Inflammatory macrophage (primary cell): ENCODE measurements at places on chromosomes 5 and 9.

- no peak for DNase-seq
Measured at GRCh38 chr5:159216454-159216853, 7.1 kb upstream of the RNF145 start.

DNA sequence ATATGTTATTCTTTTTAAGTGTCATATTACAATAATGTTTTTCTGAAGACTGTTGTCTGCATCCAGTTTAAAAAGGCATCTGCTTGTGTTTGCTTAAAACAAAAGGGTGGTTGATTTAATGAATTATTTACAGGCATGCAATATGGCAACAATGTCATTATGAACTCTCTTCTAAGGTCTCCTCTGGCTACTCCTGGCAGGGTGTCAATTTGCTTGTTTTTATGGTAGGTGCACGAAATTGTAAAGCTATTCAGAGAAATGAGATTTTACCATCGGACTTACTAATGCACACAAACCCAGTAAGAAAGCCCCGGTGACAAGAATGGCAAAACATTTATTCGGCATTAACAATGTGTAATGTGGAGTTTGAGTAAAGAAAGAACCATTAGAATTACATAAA lies 539.8 kb upstream of the ZNF608 start:
- no peak for DNase-seq

DNA sequence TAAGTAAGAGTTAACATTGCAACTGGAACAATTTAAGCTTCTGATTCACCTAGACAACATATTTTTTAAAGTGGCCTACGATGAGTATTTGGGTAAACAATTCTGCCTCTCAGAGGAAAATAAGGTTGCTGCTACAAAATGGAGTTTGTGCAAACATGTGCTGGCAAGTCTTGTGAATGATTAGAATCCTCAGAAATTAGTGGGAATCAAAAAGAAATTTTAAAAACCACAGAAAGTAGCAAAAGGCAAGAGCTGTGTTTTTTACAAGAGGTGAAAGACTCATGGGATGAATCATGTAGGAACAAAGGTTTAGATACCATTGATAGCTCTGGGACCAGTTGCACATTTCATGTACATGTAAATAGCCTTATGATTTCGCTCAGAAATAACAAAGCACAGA lies 561.6 kb downstream of the TAF11L14 start:
- DNase-seq: no peak

GRCh38 chr5:116685069-116685468 lies 110.4 kb upstream of the SEMA6A start:
- no peak for DNase-seq

DNA sequence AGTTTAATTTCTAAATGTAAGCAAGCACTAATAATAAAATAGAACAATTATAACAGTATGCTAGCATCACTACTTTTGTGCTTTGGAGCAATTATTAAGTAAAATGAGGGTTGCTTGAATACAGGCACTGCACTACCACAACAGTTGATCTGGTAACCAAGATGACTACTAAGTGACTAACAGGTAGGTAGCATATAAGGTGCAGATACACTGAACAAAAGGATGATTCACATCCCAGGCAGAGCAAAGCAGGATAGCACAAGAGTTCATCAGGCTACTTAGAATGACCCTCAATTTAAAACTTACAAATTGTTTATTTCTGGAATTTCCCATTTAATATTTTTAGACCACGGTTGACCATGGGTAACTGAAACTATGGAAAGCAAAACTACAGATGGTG lies 48.0 kb upstream of the RGS7BP start:
- no peak for DNase-seq

GRCh38 chr9:12701126-12701525 lies 7.9 kb downstream of the TYRP1 start:
- no peak for DNase-seq

DNA sequence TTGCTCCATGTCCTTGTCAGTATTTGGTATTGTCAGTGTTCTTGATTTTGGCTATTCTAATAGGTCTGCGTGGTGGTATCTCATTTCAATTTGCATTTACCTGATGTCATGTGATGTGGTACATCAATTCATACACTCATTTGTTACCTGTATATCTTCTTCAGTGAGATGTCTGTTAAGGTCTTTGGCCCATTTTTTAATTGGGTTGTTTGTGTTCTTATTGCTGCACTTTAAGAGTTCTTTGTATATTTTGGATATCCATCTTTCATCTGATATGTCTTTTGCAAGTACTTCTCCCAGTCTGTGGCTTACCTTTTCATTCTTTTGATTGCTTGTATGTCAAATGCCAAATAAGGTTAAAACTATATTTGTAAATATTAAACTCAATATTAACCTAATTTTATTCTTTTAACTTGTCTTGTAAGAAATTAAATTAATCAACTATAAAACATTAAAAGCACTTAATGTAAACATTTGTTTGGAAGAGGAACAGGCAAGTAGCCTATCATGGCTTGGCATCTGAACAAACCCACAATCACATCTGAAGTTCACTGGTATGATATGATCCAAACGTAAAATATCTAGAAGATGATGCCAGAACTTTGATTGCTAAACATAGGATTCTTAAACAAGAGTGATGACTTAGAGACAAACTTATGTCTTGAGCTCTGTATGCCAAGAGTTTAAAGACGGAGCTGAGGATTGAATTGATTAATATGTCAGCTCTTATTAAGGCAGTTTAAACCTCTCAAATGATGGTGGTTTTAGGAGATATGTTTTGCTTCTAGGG lies 587.3 kb downstream of the ANXA1 start:
- no peak for DNase-seq

DNA sequence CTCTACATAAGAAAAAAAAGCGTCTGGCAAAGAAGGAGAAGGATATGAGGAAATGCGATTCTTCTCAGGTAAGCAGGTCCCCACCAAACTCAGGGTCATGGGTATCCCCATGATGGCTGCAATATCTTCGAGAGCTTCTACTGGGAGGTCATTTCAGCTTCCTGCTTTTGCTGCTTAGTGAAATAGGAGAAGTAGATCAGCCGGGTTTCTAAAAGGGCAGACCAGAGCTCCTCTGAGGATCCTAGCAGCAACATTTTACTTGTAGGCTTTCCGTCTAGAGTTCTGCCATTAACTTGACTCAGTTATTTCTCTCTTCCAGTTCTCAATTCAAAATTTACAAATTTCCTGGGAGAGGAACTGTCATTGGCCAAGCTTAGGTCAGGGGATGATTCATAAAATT lies 134.7 kb downstream of the DPYSL3 start:
- DNase-seq: peak; percentile 53

- DNase-seq: no peak
Measured at GRCh38 chr9:132556714-132557113, 25.7 kb upstream of the BARHL1 start.

- DNase-seq: no peak
Measured at GRCh38 chr5:87499478-87500410, 87.0 kb upstream of the CCNH start.

DNA sequence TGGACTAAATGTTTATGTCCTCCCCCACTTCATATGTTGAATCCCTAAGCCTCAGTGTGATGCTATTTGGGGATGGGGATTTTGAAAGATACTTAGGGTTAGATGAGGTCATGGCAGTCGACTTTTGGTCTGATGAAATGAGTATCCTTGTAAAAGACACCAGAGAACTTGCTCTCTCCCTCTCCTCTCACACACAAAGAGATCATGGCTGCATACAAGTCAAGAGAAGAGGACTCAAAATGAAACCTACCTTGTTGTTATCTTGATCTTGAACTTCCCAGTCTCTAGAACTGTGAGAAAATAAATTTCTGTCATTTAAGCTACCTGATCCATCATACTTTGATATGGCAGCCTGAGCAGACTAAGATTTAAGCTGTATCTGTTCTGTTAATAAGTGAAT lies 144.0 kb upstream of the HAPLN1 start:
- no peak for DNase-seq

- DNase-seq: no peak
Measured at GRCh38 chr9:91884153-91884552, 65.9 kb downstream of the ROR2 start.

GRCh38 chr5:150130493-150130922 lies 25.1 kb downstream of the PDGFRB start:
- DNase-seq: no peak

GRCh38 chr9:95484225-95484624 lies 32.5 kb downstream of the PTCH1 start:
- DNase-seq: no peak

- DNase-seq: peak; percentile 95
Measured at GRCh38 chr5:180830253-180831138, 27.9 kb upstream of the MGAT1 start.

- DNase-seq: no peak
Measured at GRCh38 chr9:72038408-72038807, 22.0 kb downstream of the C9orf57 start.

DNA sequence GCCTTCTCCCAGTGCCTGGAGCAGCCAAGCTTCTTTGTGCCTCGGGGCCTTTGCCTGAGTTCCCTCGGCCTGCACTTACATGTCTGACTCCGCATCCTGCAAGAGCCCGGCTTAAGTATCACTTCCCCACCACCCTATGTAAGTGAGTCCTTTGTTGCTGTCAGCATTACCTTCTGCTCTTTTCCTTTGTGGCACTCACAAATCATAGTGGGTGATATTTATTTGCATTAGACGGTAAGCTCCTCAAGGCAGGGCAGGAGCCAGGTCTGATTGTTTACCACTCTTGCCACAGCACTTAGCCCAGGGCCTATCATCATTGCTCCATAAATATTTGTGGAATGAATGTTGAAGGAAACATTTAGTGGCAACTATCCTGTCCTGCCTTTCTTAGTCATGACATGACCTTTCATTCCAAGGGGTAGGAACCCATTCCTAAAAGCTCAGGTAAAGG lies 4.8 kb downstream of the GM2A start:
- peak; percentile 71 for DNase-seq

DNA sequence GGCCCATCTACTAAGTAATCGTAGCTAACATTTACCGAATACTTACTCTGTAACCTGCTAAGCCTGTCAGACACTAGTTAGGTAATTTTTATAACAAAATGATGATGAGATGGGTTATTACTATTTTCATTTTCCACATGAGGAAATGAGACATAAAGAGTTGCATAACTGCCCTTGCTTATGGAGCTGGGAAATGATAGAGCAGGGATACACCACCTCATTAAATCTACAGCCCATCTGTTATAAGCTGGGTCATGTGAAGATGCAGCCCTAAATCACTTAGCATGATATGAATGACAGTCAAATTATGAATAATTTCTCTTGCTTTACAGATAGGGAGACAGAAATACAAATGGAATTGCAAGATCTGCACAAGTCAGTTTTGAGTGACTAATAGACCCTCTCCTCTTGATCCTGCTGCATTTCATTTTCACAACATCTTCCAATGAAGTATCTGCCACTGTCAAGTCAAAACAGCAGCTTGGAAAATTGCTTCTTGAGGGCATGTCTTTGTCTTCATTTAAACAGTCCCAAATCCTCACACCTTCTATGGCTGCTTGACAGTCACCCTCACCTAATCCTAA lies 364.7 kb downstream of the PRELID2 start:
- DNase-seq: no peak

DNA sequence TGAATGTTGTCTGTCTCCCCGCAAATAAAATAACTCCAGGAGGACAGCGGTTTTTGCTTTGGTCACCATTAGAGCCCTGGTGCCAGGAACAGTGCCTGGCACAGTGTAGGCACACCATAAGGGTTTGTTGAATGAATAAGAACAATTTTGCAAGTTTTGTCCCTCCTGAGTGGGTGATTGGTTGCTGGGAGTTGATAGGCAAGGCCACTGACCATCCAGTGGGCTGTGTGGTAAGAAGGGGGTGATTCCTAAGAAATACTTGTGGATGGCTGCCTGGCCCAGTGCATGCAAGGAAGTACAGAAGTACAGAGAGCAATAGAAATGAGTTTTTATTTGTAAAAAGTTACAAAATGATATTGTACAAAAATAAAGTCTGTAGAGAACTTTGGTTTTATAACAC lies 27.5 kb downstream of the GDNF start:
- no peak for DNase-seq

- no peak for DNase-seq
Measured at GRCh38 chr5:73729329-73729728, 103.3 kb downstream of the ARHGEF28 start.

DNA sequence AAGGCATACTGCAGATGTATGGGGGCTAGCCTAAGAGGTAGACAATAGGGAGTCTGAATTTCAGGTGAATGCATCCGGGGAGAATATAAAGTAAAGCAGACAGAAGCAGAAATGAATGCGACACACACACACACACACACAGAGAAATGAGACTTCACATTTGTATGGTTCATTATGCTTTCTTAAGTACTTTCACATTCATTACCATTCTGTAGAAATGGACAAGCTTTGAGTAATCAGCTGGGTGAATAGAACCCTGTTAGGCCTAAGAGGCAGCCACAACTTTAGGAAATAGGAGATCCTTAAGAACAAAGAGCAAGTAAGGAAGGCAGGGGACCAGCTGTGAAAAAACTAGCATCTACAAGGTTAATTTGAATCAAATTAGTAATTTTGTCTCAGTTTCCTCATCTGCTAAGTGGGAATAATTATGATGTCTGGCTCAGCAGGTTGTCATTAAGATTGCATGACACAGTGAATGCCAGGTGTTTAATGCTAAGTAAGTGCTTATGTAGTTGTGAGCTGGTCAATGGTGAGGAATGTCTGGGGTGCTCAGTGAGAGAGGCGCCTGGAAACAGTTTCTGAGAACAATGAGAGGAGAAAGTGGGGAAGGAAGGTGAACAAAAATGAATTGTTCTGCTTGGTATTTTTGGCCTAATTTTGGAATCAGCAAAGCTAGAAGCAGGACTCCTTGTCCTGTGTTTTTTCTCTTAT lies 265.8 kb upstream of the CLINT1 start:
- no peak for DNase-seq

GRCh38 chr9:8963885-8964284 lies 1164.3 kb upstream of the DMAC1 start:
- DNase-seq: no peak

DNA sequence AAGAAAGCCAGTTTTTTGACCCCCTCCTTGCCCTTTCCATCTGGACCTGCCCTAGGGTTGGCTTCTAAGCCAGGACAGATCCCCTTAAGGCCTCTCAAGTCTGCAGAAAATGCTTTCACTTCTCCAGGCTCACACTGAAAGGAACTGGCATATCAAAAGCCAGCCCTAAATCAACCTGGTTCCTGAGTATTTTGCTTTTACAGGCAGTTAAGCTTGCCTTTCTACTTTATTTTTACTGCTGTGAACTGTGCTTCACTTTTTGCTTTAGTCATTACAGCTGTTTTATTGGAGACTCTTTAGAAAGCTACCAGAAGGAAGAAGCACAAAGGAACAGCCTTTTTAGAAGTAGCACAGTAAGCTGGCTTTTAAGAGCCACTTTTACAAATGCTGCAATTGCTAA lies 5.0 kb downstream of the TARS1 start:
- no peak for DNase-seq

- DNase-seq: no peak
Measured at GRCh38 chr5:10552183-10553143, 11.4 kb upstream of the ANKRD33B start.
